ENCODE measurements at places on chromosomes 2 and 18. TPM values are rescaled to one million over a fixed set of nuclear protein-coding genes. Genes with fewer than 3 reads are reported as not detected.

Gene UPP2
- total RNA-seq = not detected

DNA sequence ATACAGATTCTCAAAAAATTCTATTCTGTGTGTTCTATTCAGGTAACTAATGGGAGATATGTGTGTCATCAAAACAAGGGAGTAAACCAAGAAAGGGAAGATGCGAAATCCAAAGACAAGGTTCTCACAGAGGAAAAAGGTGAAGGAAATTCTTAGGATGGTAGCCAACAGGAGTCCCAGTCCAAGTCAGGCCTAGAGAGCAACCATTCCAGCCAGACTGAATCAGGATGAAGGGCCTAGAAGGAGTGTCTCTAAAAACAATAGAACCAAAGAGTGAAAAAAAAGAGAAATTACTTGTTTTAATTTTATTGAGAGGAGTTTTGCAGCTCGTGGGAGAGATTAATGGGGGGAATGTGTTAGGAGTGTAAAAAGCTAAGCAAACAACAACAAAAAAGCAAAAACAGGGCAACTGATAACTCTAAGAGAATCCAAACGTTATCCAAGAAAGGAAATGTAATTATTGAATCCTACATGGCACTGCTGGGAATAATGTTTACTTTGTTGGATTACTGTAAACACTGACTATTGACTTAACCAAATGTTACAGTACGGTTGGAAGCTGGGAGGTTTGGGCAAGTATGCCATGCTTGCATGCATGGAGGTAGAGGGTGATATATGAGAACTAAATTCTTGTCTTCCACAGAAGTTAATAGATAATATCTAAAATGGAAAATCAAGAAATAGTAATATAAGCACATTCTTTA, 12.3 kb downstream of the MAP3K20 start:
- H3K4me1 ChIP-seq = peaks cover 88% of the 10 kb centered on the region
- no peak overlapping the region for H3K4me3 ChIP-seq
- peaks cover 17% of the 10 kb centered on the region for H3K36me3 ChIP-seq
- no peaks in the 10 kb centered on the region for H3K27me3 ChIP-seq

DNA sequence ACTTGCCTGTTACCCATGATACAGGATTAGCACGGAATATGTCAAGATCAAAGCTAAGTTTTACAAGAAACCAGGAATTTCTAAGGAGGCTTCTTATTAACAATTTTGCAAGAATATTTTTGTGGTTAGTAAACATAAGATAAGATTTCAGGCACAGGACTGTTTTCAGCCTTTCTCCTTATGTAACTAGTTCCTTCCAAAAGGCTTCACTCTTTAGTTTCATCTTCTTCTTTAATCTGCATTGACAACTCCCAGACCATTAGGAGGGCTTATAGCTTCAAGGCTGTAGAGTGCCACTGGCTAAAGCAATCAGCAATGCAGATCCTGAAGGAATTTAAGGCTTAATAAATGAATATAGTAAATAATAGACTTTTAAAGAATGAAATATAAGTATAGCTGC, 29.3 kb downstream of the SLC14A1 start:
- H3K4me1 ChIP-seq = peaks cover 29% of the 10 kb centered on the region
- H3K27me3 ChIP-seq = no peaks in the 10 kb centered on the region
- no peak overlapping the region for H3K27ac ChIP-seq
- no peak for DNase-seq
- H3K4me3 ChIP-seq = no peak overlapping the region
- no peaks in the 10 kb centered on the region for H3K36me3 ChIP-seq

Gene RAB17
- 4.5 TPM for total RNA-seq

GRCh38 chr18:55402731-55403405, 185.1 kb downstream of the TCF4 start:
- H3K27me3 ChIP-seq = no peaks in the 10 kb centered on the region
- H3K4me1 ChIP-seq = peaks cover 68% of the 10 kb centered on the region
- H3K27ac ChIP-seq = peak overlapping the region; percentile 81
- no peak for DNase-seq
- H3K4me3 ChIP-seq = peak overlapping the region; percentile 55

Gene GRHL1
- total RNA-seq = 0.69 TPM

Gene IL1RL2
- 0.30 TPM for total RNA-seq

Gene XDH
- total RNA-seq = 0.05 TPM

GRCh38 chr18:32446780-32447179, 23.9 kb downstream of the GAREM1 start:
- H3K36me3 ChIP-seq = no peaks in the 10 kb centered on the region
- H3K27me3 ChIP-seq = no peaks in the 10 kb centered on the region
- H3K4me3 ChIP-seq = no peak overlapping the region
- H3K4me1 ChIP-seq = peaks cover 68% of the 10 kb centered on the region

DNA sequence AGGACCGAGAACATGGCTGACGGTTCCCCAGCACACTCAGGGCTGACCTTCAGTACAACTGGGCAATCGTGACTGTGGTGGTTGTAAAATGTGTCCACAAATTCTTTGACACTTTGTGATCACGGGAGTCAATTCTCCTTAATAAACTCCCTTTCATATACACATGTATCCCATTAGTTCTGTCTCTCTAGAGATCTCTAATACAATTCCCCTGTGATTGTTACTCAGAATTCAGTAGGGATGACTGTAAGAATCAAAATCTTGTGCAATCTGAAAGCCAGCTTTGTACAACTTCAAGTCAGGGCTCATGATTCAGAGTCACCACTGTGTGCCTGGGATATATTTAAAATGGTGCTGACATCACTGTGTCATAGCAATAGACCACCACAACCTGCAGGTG, 89.5 kb upstream of the LMAN1 start:
- no peak for DNase-seq
- H3K4me1 ChIP-seq = no peaks in the 10 kb centered on the region
- H3K4me3 ChIP-seq = no peak overlapping the region
- no peak overlapping the region for H3K27ac ChIP-seq
- no peaks in the 10 kb centered on the region for H3K27me3 ChIP-seq
- H3K36me3 ChIP-seq = no peaks in the 10 kb centered on the region

DNA sequence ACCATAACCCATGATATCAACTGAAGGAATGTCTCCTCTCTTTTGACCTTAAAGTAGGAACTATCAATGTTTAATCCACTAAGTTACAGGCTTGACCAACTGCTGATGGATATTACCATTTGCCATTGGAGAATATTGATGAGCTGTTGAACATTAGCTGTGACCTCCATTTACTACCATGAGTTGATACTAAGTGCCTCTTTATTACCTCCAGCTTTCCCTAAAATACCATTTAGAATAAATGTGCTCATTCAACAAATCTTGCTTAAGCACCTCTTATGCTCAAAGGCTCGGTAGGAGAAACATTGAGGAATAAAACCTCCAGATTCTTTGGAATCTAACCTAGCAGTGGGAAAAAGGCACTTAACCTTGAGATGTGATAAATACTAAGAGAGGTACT, 81.2 kb downstream of the FAM124B start:
- H3K27me3 ChIP-seq = peaks cover 54% of the 10 kb centered on the region
- no peak for DNase-seq
- no peak overlapping the region for H3K27ac ChIP-seq
- no peaks in the 10 kb centered on the region for H3K4me1 ChIP-seq

- no peak for DNase-seq
- peaks cover 14% of the 10 kb centered on the region for H3K36me3 ChIP-seq
- peaks cover 33% of the 10 kb centered on the region for H3K4me1 ChIP-seq
- no peak overlapping the region for H3K27ac ChIP-seq
- H3K27me3 ChIP-seq = no peaks in the 10 kb centered on the region
These were observed 206.0 kb downstream of the HDAC4 start for GRCh38 chr2:239194731-239195317.

DNA sequence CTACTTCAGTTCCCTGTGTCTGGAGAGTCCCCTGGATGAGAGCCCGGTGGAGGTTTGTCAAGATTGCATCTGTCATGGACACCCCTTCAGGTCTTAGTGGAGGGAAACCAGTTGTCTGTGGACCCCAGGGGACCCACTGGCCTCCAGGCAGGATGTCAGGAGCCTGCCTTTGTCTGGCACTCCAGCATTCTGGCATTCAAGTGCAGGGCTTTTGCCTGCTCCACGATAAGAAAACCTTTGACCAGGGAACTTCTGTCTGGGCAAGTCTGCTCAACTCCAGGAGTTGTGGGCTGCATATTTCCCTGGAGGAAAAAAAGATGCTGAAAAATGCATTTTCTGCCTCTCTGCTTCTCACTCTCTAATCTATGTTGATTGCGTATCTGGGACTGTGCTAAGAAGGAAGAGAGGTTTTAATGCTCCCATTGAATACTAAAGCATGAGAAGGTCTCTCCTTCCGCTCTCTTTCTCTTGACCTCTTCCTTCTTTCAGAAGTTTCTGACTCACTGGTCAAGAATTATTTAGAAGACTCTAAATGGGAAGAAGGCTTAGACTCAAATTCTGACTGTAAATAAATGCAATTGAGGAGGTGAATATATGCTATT, 104.5 kb downstream of the MMADHC start:
- peaks cover 25% of the 10 kb centered on the region for H3K27me3 ChIP-seq
- H3K36me3 ChIP-seq = no peaks in the 10 kb centered on the region
- H3K27ac ChIP-seq = no peak overlapping the region

Gene GULP1
- total RNA-seq = 5.7 TPM

Gene SCN7A
- total RNA-seq = 22.3 TPM

GRCh38 chr2:144438801-144439631, 80.9 kb downstream of the ZEB2 start:
- H3K36me3 ChIP-seq = peaks cover 6% of the 10 kb centered on the region
- no peaks in the 10 kb centered on the region for H3K27me3 ChIP-seq
- no peak overlapping the region for H3K4me3 ChIP-seq
- no peak for DNase-seq
- peak overlapping the region; percentile 20 for H3K27ac ChIP-seq

Gene RALB
- total RNA-seq = 45.8 TPM

DNA sequence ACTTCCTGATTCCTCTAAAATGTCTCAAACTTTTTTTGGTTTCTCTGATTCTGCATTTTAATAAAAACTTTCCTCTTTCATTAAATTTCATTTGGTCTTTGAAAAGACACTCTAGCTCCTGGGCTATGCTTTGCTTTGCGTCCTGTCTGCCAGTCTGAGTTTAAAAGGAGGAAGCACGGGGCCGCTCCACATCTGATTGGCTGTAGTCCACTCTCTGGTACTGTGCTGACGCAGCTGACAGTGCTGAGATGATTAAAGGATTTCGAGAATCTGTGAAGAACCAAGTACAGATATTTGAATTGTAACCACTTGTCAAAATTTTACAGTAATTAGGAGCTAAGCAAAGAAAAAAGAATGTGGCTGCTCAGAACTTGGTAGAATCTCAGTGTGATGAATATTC, 199.6 kb upstream of the HNMT start:
- DNase-seq = no peak
- H3K4me3 ChIP-seq = no peak overlapping the region
- H3K27ac ChIP-seq = no peak overlapping the region
- no peaks in the 10 kb centered on the region for H3K27me3 ChIP-seq

Gene ITPRIPL1
- 0.47 TPM for total RNA-seq

DNA sequence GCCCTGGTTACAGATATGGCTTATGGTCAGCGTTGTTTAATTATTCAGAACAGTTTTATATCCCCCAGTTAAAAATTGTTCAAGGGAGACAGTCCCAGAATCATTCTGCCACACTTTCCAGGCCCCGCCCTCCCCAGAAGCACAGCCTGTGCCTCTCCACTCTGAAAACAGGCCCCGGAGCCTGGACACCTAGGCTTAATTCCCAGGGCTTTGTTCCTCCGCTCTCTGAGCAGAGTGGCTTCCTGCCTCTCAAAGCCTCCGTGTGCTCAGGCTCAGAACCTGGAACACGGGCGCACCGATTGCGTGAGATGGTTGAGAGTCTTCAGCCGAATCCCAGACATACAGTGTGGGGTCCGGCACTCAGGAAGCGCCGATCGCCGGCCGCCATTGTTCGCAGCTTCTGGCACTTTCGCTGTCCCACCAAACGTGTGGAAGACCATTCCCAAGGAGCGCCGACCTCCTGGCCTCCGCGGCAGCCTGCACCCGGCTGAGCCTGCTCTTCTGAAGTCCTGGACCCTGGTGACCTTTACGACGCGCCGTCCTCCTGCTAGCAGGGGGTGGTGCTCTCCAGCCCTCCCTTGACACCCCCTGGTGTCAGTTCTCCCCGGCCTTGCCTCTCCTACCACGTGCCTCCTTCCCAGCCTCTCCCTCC, 45.6 kb downstream of the TWIST2 start:
- peaks cover 32% of the 10 kb centered on the region for H3K4me1 ChIP-seq
- DNase-seq = no peak
- peaks cover 27% of the 10 kb centered on the region for H3K27me3 ChIP-seq
- no peaks in the 10 kb centered on the region for H3K36me3 ChIP-seq
- no peak overlapping the region for H3K27ac ChIP-seq
- H3K4me3 ChIP-seq = no peak overlapping the region

Data from left ventricle myocardium inferior (tissue), 1 donor.